ENCODE measurements at places on chromosomes 4 and X.

GRCh38 chr4:1207603-1208265 is 35.4 kb upstream of the SPON2 start:
- peak; percentile 3 for DNase-seq

GRCh38 chr4:146004730-146005129 is 66.1 kb upstream of the ZNF827 start:
- DNase-seq = no peak

DNA sequence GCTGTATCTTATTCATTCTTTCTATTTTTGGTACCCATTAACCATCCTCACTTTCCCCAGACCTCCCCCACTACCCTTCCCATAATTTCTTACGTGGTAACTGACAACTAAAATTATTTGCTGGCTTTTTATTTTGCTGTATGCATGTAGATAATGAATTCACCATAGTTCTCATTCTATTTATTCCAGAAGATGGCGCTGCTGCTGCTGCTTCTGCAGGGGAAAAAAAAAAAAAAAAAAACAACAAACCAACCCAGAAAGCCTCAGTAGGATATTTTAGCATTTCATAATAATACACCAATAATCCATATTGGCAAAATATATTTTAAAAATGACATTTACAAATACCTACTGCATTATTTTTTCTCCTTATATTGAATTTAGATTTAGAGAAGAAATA is 416.6 kb upstream of the MAGEB18 start:
- DNase-seq = no peak

GRCh38 chr4:59728496-59728895 is 1471.6 kb upstream of the ADGRL3 start:
- no peak for DNase-seq

GRCh38 chr4:66340286-66340893 is 670.1 kb upstream of the EPHA5 start:
- DNase-seq = no peak

DNA sequence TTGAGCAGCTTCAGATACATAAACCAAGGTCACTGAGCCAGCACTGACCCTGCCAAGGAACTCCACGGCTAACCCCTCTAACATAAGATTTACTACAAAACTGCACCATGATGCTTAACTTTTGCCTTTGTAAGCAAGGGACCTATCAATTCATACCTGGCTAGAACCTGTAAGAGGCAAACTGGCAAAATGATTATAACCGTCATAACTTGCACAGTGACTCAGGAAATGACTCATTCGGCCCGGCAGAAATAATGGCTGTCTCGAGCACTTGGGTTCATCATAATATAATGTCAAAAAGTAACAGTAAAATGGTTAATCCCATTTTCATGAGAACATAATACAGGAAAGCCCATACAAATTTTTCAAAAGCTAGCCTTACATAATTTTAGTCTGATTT is 17.2 kb downstream of the RASGEF1B start:
- peak; percentile 74 for DNase-seq

- DNase-seq = no peak
Measured at GRCh38 chrX:71872542-71873458, 37.8 kb upstream of the NHSL2 start.

- DNase-seq = no peak
Measured at GRCh38 chr4:2824836-2825381, 18.7 kb upstream of the ADD1 start.

GRCh38 chr4:5753366-5753765 is 42.4 kb downstream of the EVC start:
- no peak for DNase-seq

DNA sequence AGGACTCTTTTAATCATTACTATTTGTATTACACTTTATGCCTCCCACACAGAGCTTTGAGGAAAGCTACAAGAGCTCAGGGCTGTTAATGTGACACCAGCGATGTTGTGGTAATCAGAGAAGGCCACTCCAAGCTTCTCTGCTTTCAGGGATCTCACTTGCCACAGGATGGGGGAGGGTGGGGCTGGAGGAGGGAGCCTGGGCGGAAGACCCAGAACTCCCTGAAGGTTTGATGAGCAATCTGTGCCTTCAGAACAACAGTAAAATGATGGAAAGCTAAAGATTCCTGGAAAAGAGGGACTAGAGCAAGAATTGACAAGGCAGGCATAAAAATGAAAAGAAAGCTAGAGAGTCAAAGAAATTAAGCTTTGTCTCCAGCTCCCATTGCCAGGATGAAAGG is 75.6 kb downstream of the MAML3 start:
- DNase-seq = no peak

DNA sequence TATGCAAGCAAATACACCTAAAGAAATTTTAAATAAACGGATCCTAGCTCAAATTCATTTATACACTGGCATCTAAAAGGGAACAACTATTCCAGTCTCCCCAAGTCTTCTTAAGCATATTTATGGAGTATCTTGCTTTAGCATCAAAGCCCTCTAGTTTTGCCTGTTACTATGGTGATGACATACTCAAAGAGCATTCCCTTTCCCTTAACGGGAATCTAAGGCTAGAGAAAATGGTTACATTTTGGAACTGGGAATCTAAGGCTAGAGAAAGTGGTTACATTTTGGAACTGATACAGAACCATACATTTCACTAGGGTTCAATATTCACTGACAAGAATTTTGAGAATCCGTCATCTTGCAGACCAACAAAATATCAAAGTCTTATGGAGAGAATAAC is 271.2 kb downstream of the CHIC1 start:
- no peak for DNase-seq

GRCh38 chrX:129559783-129560182 is 19.7 kb downstream of the OCRL start:
- DNase-seq = no peak

GRCh38 chrX:104432321-104432720 is 133.7 kb upstream of the IL1RAPL2 start:
- no peak for DNase-seq

- DNase-seq = no peak
Measured at GRCh38 chr4:48725414-48725813, 54.7 kb downstream of the FRYL start.

DNA sequence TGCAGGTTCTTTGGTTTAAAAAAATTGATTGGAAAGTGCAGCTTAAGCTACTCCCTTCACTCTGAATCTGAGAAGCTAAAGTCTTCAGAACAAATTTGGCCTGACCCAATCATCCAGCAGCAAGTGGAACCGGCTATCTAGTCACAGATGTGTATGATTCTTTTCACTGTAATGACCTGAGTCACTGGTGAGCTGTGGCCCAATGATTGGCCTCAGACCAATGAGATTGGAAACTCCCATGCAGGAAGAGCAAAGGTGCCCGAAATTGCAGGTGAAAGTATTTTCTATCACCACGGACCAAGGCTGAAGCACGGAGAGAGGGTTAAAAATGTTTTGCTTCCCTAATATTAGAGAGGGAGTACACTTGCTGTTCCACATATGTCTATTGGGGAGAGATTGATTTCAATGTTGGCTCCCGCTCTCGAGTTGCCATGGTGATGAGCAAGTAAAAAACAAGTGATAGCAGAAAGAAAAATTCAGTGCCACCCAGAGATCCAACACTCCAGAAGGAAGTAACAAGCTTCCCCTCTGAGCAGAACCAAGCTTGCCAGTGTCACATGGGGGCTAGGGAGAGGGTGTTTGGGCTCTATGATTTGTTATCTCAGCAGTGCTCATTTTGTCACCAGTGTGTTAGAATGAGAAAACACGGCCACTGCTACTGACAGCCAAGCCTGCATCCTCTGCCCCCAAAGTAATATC is 11.2 kb downstream of the RIPPLY1 start:
- no peak for DNase-seq
